ENCODE measurements at places on chromosomes 2 and 18. TPM values are rescaled to one million over a fixed set of nuclear protein-coding genes. Genes with fewer than 3 reads are reported as not detected.

DNA sequence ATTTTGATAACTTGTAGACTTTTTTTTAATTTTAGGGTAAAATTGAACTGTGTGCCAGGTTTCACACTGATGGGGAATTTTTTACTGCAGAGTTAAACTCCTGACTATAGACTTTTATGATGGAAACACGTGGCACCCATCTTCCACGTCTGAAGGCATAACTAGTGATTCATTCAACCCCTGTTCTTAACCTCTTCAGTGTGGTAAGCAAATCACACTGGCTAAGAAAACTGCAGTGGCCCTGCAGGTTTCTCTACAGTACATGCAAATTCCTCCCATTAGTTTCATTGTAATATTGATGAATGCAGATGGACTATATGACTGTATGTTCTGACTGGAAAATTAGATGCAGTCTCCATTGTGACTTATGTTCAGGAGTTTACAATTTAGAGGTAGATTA lies 47.2 kb downstream of the SMAD4 start:
- peak; percentile 45 for DNase-seq

DNA sequence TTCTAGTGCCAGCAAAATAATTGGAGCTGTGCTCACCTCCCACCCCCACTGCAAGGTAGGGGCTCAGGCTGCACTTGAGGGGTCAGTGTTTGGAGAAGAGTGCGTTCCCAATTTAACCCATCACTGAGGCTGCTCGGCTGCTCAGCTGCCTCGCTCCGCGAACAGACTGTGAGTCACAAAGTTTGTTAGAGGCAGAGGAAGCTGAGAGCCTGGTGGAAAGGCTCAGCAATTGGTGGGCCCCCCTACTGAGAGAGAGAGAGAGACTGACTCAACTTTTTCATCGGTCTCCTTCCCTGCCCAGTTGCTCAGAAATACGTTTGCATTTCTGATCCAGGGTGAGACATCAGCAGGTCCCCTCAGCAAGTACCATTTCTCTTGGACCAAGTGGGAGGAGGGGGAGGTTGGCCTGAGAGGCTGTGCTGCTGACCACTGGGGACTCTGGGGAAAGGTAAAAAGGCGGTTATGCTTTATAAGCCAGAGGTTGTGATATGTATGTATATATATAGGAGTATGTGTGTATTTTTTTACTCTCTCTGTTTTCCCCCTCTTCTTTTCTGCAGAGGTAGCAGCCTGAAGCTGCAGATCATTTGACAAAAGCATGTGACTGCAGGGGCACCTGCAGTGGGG lies 1.5 kb downstream of the EFR3B start:
- DNase-seq: peak; percentile 29

DNA sequence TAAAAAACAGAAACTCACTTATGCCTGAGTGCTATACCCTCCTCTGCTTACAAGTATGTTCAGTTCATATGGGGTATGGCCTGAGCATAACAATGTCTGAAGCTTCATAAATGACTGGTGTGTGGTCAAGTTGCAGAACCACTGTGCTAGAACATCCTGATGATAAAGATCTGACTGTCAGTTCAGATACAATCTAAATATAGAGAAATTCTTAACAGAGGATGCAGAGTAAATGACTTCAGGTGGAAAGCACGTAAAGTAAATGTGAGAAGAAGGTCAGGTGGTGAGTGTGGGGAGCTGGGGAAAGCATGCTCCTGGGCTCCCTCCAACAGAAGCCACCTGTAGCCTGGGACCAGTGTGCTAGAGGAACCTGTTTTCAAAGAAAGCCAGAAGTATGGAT lies 926.2 kb downstream of the TSN start:
- DNase-seq: no peak

Gene KIDINS220
- polyA plus RNA-seq: 4.3 TPM

Gene RTKN
- 168 TPM for polyA plus RNA-seq

GRCh38 chr2:78614726-78615125 lies 410.8 kb upstream of the REG3G start:
- no peak for DNase-seq

DNA sequence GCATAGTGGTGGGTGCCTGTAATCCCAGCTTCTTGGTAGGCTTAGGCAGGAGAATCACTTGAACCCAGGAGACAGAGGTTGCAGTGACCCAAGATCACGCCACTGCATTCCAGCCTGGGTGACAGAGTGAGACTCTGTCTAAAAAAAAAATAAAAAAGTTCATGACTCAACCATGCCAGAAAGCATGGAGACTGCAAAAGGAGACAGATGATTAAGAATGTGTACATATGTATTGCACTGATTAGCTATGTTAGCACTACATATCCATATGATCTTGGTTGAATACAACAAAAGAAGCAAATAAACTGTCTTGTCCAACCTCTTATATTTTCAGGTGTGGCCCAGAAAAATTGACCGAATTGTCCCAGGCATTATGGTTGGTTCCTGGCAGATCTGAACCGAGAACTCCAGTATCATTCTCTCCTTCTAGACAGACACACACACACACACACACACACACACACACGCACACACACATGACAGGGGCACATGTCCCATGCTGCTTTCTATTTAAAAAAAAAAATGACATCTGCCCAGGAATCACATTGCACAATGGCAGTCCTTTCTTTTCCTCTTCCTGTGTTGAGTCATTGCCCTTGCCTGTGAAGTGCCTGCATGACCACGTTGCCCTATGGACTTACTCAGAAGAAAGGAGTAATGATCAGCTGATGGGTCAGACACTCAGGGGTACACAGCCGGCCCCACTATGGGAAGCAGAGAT lies 65.6 kb downstream of the MYCN start:
- peak; percentile 1 for DNase-seq

DNA sequence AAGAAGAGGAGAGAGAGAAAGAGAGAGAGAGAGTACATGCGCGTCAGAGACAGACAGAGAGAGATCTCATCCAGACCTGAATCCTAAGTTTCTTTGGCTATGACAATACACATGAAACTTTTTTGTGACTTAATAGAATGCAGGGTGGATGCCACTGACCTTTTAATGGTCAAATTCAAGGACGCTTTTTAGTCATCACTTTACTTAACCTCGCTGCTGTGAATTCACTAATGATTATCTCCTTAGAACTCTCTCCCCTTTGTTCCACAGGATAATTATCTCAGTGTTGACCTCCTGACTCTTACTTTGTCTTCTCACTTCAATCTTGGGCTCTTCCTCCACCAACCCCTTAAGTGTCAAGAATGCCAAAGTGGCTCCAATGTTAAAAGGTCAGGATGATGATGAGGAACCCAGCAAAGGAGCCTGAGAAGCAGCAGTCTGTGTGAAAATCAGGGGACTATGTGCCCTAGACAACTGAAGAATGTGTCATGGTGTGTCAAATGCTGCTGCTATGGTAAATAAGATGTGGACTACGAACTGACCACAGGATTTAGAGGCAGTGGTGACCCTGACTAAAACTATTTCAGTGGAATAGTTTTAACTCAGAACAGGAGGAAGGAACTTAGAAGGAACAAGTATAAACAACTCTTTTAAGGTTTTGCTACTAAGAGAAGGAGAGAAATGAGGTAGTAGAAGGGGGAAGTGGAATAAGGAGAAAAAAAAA lies 382.1 kb downstream of the ZEB2 start:
- DNase-seq: no peak

- DNase-seq: peak; percentile 24
Measured at GRCh38 chr18:59311631-59312030, 6.8 kb downstream of the CPLX4 start.

Gene TMEM200C
- not detected for polyA plus RNA-seq

DNA sequence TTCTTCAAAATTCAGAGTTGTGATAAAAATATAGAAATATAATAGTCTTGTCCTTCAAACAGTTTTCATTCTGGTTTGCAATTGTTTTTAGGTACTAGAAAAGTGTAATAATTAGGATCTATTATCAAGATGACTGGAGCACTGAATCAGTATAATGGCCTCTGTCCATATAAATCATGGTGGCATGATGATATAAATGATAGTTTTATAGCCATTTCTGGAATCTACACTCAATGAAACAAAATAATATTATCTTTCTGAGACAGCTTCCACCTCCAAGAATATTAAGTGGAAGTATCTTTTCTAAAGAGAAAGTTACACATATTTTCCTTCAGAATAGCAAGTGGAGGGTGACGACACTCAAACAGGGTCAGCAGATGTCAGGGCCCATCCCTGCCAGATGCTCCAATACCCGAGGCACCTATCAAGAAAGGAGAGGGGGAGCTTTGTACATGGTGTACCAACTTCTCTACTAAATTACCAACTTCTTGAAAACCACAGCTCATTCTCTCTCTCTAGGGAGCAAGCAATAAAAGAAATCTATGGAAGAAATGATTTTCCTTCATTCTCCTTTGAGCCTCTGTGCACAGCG lies 882.7 kb upstream of the CHAC2 start:
- no peak for DNase-seq

GRCh38 chr18:23894661-23895175 lies 119.8 kb upstream of the TTC39C start:
- DNase-seq: no peak

Gene ST8SIA5
- polyA plus RNA-seq: not detected

Data from foreskin keratinocyte (primary cell).